Glutamatergic neuron (in vitro differentiated cells): ENCODE measurements at places on chromosomes 6 and 20. TPM values are rescaled to one million over a fixed set of nuclear protein-coding genes. Genes with fewer than 3 reads are reported as not detected.

DACT2 gene
- total RNA-seq = 0.22 TPM

ERVFRD-1 gene
- not detected for total RNA-seq

CST1 gene
- total RNA-seq = not detected

PNPLA1 gene
- not detected for total RNA-seq

GUCA1A gene
- 2.2 TPM for total RNA-seq

SOX18 gene
- 0.66 TPM for total RNA-seq

ATG5 gene
- 24.8 TPM for total RNA-seq

HLA-DQB2 gene
- total RNA-seq = not detected

GCNT2 gene
- total RNA-seq = 13.2 TPM

CGA gene
- total RNA-seq = not detected

WFDC12 gene
- total RNA-seq = not detected

RCAN2 gene
- 21.6 TPM for total RNA-seq

WFDC5 gene
- not detected for total RNA-seq

COL11A2 gene
- total RNA-seq = 3.8 TPM

ANGPT4 gene
- 0.22 TPM for total RNA-seq

SCRT2 gene
- 28.0 TPM for total RNA-seq

KHDRBS2 gene
- total RNA-seq = 19.7 TPM

LRRC73 gene
- 1.2 TPM for total RNA-seq

BANF2 gene
- total RNA-seq = not detected

DST gene
- total RNA-seq = 981 TPM

C20orf141 gene
- not detected for total RNA-seq

SNAI1 gene
- 3.9 TPM for total RNA-seq
